M059J (cell line): ENCODE measurements at places on chromosomes 3 and 15.
A peak's percentile ranks its signal among the peaks of the same experiment; 100 is the strongest.

DNA sequence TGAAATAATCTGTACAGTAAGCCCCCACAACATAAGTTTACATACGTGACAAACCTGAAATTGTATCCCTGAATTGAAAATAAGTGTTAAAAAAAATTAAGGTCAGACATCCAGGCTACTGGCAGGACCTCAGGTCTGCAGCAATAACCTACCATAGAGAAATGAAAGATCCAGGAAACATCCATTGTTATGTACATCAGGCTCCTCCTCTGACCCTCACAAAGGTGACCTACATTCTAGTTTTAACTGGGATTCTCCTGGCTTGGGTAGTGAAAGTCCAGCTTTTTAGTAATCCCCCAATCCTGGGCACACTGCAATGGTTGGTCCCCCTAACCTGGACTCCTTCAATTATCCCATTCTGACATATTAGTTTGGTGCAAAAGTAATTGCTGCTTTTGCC, 749.6 kb upstream of the LMCD1 start:
- no peak for DNase-seq

- no peak for DNase-seq
Measured at GRCh38 chr15:85503151-85503799, 122.9 kb downstream of the AKAP13 start.

GRCh38 chr15:57911247-57911646, 154.3 kb downstream of the ALDH1A2 start:
- no peak for DNase-seq

DNA sequence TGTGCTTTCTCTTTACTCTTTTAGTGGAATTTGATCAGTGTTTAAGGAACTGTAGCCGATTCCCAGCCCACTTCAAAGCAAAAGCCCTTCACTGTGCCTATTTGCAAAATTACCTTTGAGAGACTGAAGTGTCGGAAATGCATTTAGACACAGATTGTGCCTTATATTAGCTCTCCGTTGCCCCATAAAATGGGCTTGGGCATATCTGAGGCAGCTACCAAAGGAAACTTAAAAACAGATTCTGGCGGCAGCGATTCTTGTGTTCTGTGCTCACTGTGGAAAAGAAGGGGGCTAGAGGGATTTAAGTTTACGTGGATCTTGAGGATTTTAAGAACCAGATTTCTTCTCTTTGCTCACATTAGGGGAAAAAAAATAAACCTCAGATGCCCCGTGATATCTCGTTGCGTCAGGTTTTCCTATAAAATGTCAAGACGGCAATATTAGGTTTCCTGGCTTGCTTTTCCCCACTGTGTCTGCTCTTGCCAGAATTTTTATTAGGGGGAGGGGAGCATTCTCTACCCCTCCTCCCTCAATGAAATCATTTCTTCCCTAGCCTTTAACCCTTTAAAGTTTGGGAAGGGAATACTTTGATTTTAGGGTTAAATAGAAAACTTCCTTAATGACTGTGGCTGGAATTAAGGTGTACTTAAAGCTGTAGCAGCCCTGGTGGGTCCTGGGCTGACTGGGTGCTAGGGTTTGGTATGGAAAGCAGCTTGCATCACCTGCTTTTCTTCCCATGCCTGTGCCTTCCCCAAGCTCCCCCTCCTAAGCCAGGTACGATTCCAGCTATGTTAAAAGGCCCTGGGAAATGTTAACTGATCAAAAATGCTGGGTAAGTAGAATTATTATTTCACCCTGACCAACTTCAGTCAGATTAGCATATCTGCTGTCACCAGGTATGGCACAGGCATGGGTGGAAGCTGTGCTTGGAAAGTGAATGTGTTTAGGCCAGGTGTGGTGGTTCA, 73.8 kb downstream of the SMAD3 start:
- DNase-seq, result no peak

DNA sequence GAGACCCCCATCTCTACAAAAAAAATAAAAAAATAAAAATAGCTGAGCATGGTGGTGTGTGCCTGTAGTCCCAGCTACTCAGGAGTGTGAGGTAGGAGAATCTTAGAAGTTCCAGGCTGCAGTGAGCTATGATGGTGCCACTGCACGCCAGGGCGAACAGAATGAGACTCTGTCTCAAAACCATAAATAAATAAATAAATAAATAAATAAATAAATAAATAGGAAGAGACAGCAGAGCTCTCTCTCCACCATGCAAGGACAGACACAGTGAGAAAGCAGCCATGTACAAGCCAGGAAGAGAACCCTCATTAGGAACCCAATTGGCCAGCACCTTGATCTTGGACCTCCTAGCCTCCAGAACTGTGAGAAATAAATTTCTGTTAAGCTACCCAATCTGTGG, 5.4 kb upstream of the C15orf61 start:
- DNase-seq, result no peak

- no peak for DNase-seq
Measured at GRCh38 chr3:111928613-111929012, 50.2 kb upstream of the ABHD10 start.

GRCh38 chr15:77224352-77224751, 153.4 kb upstream of the TSPAN3 start:
- DNase-seq, result no peak

- no peak for DNase-seq
Measured at GRCh38 chr3:27462228-27462627, 22.0 kb downstream of the SLC4A7 start.

DNA sequence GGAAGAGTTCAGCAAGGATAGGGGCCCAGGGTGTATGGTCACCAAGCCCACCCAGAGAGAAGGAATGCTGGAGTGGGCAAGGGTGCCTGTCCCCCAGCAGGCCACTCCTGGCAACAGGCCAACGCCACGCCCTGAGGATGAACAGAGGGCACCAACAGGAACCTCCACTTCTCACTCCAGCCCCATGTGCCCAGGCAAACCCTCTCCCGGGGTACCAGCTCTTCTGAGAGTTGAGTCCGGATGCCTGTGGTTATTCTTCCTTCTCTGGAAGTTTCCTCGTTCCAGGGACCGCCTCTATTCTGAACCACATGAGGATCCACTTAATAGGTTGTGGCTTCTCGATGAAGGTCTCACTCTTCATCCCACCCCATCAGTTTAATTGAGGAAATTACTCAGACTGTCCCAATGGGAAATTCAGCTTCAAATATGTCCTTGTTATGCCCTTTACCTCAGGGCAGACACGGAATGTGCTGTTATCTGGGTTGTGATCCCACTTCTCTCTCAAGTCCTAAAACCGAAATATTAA, 114.3 kb downstream of the LIPC start:
- DNase-seq, result peak; percentile 89

- no peak for DNase-seq
Measured at GRCh38 chr3:121896823-121897222, 2.6 kb downstream of the SLC15A2 start.

GRCh38 chr3:138180375-138181029, 5.8 kb upstream of the DBR1 start:
- peak; percentile 64 for DNase-seq

DNA sequence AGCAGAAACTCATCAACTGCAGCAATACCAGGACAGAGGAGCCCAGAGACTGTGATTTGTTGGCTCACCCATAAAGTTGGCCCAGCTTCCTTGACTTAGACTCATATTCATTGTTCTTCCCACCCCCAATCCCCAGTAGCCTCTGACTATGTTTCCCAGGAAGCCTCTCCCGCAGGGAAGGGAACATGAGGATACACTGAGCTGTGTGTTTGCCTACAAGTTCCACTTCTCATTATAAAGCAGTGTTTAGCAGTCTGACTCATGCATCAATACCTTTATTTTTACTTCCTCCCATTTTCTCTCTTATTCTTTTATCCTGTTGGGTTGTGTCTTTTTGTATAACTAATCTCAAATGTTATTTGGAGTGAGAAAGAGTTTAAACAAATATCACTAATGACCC, 111.6 kb upstream of the PHLDB2 start:
- DNase-seq, result peak; percentile 88

DNA sequence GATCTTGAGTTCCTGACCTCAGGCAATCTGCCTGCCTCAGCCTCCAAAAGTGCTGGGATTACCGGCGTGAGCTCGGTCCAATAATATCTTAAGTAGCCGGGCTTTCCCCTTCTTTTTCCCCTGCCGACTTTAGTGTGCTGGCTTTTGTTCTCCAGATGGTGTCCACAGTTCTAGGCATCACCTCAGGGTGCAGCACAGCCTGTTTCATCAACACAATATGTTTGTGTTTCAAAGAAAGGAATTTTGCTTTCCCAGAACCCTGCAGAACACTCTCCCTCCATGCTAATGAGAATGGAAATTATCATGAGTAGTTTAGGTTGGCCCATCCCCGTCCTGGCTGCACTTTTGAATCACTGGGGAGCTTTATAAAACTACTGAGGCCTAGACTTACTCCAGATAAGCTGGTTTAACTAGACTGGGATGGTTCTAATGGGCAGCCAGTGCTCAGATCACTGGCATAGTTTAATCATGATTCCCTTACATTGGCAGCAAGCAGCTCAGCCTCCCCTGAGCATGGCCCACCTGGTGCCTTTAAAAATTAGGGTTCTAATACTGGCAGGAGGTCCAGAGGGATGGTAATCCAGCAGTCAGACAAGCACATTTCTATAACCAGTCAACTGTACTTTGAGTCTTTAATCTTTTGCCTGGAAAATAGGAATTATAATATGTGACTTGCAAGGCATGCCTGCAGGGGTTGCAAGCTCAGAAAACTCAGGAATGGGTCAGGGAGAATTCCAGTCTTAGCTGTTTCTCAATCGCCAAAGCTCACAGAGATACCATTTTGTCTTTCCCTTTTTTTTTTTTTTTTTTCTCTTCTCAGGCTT, 127.6 kb upstream of the RASGRP1 start:
- no peak for DNase-seq

GRCh38 chr15:51935466-51936104, 36.0 kb downstream of the LEO1 start:
- DNase-seq, result peak; percentile 9

- DNase-seq, result no peak
Measured at GRCh38 chr15:39665629-39666250, 84.9 kb downstream of the THBS1 start.

DNA sequence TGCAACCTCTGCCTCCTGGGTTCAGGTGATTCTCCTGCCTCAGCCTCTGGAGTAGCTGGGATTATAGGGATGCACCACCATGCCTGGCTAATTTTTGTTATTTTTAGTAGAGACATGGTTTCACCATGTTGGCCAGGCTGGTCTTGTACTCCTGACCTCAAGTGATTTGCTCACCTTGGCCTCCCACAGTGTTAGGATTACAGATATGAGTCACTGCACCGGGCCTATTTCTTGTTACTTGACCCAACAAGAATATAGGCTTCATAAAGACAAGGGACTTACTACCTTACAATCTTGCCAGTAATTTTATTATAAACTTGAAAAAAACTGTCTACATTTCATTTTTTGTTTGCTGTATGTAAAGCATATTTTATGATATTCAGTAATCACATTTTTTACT, 21.4 kb upstream of the ZBTB47 start:
- peak; percentile 73 for DNase-seq

GRCh38 chr3:136899622-136900158, 37.7 kb downstream of the NCK1 start:
- DNase-seq, result peak; percentile 32

GRCh38 chr15:60363903-60364611, 33.7 kb downstream of the ANXA2 start:
- DNase-seq, result no peak

DNA sequence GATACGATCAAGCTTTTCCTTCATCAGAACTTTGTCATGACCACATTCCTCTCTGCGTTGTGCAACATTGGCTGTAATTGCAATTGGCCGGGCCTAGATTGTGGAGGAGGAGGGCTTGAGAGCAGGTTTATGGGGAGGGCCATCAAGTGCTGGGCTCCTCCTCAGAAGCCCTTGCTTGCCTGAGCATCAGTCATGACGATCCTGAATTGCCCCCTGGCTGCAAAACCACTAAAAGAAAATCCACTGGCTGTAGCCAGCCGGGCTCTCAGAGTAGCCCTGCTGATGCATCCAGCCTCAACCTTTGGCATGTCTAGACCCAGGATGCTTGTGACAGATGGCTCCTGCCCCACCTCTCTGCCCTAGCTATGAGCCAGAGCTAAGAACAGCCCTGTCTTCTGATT, 13.4 kb upstream of the TRH start:
- no peak for DNase-seq

- DNase-seq, result no peak
Measured at GRCh38 chr3:25945836-25946235, 155.9 kb downstream of the OXSM start.

DNA sequence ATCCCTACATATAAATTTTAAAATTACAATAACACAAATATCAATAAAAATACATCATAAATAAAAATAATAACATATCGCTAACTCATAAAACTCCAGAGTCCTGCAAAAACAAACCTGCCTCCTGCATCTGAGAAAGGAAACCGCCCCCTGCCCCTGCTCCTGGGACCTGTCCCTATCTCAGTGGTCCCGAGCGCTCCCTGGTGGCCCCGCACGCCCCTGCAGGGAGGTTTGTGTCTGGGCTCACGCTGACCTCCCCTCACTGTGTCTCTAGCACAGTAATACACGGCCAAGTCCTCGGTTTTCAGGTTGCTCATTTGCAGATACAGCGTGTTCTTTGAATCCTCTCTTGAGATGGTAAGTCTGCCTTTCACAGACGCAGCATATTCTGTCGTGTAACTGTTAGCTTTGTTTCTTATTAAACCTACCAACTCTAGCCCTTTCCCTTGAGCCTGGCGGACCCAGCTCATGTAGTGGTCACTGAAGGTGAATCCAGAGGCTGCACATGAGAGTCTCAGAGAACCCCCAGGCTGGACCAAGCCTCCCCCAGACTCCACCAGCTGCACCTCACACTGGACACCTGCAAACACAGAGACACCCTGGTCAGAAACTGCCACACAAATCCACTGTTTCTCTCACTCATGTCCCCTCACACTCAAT, 554.1 kb downstream of the GOLGA6L6 start:
- DNase-seq, result no peak

- DNase-seq, result peak; percentile 83
Measured at GRCh38 chr3:12423918-12424630, 60.2 kb upstream of the TSEN2 start.

GRCh38 chr15:38514601-38515000, 50.0 kb downstream of the RASGRP1 start:
- peak; percentile 37 for DNase-seq

GRCh38 chr3:185995352-185995751, 57.5 kb upstream of the TRA2B start:
- peak; percentile 55 for DNase-seq

DNA sequence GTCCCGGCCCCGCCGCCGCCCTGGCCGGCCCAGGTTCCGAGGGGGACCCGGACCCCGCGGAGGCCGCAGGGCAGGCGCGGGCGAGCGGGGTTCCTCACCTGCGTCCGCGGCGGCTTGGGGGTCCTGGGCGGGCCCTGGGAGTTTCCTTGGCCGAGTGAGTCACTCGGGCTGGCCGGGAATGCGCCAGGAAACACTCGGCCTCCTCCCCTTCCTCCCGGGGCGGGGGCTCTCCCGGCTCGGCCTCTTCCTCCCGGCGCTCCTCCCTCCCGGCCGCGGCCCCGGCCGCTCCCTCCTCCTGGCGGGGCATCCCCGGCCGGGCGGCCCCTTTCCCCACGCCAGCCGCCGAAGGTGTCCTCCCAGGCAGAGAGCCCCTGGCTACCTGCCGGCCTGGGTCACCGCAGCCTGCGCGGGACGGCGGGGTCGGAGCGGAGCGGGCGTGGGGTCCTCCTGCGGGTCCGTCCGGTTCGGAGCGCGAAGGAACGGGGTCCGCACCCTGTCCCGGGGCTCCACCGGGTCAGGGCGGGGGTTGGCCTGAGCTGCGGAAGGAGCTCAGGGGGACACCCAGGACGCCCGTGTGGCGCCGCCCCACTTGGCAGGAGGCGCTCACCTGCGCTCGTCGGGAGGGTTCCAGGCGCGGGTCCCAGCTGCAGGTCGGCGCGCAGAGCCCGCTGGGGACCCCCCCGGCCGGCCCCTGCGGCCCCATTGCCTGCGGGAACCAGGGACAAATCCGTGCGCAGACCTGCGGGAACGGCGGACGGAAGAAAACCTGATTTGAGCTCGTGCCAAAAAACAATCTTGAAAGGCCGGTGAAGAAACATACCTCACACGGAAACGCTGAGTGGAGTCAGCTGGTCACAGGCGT, at the start of gene CYFIP1:
Gene CYFIP1, minus strand, starts transcription at position 180 of the 862 bp plus-strand sequence. CDS start 33,083 bp downstream, outside the sequence.
- peak; percentile 82 for DNase-seq
